Caki2 (cell line): ENCODE measurements at places on chromosomes 12 and 14.

DNA sequence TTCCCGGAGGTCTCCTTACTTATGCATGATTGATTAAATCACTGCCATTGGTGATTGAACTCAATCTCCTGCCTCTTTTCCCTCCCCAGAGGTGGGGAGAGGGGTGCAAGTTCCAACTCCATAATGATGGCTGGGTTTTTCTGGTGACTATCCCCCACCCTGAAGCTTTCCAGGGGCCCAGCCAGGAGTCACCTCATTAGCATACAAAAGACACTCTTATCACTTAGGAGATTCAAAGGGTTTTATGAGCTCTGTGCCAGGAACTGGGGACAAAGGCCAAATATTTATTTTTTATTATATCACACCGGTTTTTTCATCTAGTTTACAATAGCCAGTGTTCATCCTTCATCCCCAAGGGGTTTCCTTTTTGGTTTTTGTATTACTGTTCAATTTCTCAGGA, 300.7 kb downstream of the ETNK1 start:
- DNase-seq: no peak

- DNase-seq: no peak
Observed at GRCh38 chr12:108637222-108637971, 3.7 kb upstream of the SELPLG start.

DNA sequence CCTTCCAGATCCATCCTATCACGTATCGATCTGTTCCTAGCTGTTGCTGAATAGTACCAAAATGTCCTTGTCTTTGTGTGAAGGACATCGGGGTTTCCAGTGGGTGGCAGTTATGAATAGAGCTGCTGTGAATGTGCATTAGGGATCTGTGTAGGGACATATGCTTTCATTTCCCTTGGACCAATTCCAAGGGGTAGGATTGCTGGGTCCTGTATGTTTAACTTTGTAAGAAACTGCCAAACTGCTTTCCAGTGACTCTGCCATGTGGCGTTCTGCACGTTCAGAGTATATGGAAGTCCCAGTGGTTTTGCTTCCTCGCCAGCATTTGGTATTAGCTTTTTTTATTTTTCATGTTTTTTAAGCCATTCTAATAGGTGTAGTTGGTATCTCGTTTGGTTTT, 28.6 kb downstream of the PACS2 start:
- DNase-seq: no peak

- no peak for DNase-seq
Observed at GRCh38 chr12:46197883-46198282, 71.0 kb downstream of the SLC38A1 start.

DNA sequence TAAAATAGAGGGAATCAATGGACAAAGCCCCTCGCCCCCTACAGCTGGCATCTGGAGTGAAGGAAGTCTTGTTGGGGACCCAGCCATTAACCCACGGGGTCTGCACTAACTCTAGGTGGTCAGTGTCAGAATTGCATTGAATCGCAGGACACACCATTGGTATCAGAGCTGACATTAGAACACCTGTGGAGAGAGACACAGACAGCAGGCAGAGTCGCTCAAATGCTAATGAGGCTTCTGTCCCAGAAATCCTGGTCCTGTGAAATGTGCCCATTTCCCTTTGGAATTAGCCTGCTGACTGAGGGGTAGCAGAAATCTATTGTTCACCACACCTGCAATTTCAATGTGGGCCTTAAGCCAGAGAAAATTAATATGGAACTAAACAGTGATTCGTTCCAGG, 33.0 kb downstream of the TMEM132D start:
- DNase-seq: no peak

- DNase-seq: no peak
Observed at GRCh38 chr12:115424003-115424402, 740.0 kb upstream of the TBX3 start.

- no peak for DNase-seq
Observed at GRCh38 chr14:36293824-36294223, 26.6 kb downstream of the MBIP start.

DNA sequence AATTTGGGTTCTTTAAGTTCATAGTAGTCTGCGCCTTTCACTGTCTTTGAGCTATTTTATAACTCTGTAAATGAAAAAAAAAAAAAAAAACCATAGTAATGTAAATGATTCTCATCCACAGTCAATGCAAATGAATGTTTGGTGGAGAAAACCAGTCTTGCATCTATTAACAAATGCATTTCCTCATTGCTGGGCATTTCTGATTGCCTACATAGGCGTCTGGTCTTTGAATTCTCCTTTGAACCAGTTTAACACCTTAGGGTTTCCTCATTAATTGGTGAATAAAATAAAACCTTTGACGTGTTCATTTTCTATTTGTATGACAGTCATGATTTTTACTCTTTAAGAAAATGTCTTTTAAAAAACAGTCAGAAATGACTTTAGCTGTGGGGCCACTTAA, 114.8 kb downstream of the C12orf75 start:
- DNase-seq: no peak

DNA sequence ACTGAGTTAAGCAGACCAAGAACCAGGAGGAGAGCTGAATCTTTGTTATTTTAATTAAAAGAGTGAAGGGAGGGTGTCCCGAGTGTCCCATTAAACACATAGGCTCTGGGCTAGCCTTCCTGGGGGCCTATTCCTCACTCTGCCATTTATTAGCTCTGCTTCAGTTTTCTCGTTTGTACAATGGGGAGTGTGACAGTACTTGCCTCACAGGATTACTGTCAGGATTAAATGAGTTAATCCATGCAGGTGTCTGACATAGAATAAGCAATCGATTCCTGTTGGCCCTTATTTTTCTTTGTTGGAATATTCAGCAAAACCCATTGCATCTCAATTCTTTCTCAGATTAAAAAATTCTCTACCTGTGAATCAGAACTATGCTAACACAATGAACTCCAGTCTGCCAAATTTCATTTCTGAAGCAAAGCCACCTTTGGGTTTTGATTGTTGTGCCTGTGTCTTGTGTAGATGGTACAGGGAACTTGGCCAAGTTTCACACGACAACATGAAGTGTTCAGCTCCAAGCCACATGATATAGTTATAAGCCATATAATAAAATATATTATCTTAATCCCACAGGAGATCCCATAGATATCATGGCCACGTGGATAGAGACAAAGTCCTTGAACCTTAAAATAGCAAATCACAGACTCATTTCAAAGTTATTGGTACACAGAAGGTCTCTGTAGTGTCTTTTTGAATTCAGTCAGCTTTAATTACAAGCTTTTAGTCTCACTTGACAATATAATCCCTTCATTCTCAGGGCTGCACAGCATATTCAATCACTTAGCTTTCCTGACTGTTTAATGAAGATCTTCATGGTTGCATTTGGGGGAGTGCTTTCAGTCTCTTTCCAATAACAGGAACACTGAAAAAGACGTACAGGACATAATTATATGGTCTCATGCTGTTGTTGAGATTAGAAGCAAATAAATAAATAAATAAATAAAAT, 34.4 kb upstream of the CRY1 start:
- DNase-seq: no peak

DNA sequence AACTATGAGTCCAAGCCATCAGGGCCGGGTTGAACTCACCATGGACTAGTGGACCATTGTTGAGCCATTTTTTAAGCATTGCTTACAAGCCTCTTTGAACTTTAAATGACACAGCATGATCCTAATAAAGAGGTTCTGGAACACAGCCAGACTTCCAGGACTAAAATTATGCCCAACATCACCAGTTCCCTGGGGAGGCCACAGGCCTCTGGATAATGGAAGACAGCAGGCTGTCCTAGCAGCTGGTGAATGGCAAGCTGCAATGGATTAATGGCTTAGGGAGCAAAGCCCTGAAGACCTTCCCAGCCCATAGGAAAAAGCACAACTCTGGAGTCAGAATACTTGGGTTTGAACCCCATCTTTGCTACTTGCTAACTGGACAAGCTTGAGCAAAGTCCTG, 71.3 kb downstream of the FLRT2 start:
- DNase-seq: no peak

DNA sequence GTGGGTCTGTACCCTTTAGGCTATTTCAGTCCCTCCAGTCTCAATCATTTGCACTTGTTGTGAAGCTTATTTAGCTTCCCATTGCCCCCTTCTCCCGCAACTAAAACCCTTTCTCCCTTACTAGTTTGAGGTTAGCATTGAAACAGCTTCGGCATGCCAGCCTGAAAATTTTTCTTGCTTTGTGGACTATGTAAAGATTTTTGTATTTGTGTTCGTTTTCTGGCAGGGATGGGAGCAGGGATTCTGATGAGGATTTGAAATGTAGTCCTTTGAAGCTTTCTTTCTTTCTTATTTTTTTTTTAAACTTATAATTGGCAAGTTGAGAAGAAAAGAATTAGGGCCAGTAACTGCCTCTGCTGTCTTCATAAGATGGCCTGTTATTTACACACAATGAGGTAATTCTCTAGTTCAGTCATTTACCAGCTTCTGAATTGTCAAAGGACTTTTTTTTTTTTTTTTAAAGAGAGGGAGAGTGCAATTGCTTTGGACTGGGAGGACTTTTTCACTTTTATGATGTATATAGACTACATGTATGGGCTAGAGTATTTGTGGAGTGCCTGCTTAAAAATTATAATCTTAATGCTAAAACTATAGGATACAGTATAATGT, 29.0 kb downstream of the PALS1 start:
- no peak for DNase-seq

DNA sequence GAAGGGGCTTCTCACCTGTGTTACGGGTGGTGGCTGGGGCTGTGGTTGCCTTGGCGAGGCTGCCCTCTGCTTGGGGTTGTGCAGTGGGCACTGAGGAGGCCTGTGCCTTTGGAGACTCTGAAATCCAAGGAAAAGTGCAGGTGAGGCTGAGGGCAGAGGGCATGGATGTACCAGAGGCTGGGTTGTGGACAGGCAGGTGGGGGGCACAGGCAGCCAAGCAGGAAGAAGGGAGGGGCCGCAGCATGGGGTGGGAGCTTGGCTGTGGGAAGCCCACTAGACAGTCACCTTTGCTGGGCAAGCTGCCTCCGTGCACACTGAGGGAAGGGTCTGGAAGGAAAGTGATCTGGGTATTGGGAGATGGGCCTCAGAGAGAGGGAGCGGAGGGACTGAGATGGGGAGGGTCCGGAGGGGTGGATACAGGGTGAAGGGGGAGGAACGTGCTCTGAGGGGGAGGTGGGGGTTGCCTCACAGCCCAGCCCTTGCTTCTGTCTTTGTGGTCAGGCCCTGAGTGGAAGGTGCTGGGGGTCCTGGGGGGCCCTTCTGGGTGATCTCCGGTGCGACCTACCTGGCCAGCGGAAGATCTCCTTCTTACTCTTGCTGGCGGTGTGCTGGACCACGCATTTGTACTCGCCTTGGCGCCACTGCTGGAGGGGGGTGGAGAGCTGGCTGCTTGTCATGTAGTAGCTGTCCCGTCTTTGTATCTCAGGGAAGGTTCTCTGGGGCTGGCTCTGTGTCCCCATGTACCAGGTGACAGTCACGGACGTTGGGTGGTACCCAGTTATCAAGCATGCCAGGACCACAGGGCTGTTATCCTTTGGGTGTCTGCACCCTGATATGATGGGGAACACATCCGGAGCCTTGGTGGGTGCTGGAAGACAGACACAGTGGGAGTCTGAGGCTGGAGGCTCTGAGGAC, 318.7 kb downstream of the TMEM121 start:
- no peak for DNase-seq

GRCh38 chr14:29741909-29742401, 185.7 kb downstream of the PRKD1 start:
- no peak for DNase-seq

- peak; percentile 56 for DNase-seq
Observed at GRCh38 chr14:64501411-64502171, 2.0 kb downstream of the ZBTB25 start.

DNA sequence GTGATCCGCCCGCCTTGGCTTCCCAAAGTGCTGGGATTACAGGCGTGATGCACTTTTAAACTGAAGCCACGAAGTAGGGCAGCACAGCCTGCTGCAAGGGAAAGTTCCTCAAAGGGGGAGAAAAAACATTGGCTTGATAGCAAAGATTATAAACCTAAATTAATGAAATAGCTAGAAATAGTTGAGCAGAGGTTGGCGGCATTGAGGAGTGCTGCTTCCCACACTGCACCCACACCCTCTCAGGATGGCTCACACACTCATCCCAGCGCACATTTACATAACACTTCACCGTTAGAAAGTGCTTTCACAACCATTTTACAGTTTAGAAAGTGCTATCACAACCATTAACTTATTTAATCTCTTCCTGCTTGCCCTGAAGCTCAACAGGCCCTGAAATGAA, 44.4 kb upstream of the TCL1A start:
- DNase-seq: no peak

DNA sequence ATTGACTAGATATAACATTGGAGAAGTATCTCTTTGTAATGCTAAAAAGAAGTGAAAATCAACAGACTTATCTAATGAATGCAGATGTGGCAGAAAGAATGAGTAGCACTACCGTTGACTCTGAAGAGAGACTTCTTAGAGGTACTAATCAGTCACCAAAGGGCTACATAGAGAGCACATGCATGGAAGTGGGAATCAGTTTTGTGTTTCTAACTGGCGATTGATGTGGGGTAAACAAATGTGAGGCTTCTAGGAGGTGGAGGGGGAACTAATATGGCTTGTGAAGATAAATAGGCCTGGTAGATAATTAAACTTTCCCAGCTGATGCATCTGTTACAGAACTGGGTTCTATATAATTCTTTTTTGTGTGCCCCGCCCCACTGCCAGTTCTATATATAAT, 10.5 kb downstream of the COCH start:
- DNase-seq: no peak

- no peak for DNase-seq
Observed at GRCh38 chr12:132185705-132186104, 41.4 kb downstream of the NOC4L start.

GRCh38 chr12:11761869-11762567, 112.5 kb downstream of the ETV6 start:
- DNase-seq: peak; percentile 37
